ENCODE measurements at places on chromosomes 7 and 10. TPM values are rescaled to one million over a fixed set of nuclear protein-coding genes. Genes with fewer than 3 reads are reported as not detected.
A peak's percentile ranks its signal among the peaks of the same experiment; 100 is the strongest.

GRCh38 chr10:78688901-78689583 lies 379.7 kb upstream of the ZMIZ1 start:
- peak; percentile 6 for DNase-seq

DNA sequence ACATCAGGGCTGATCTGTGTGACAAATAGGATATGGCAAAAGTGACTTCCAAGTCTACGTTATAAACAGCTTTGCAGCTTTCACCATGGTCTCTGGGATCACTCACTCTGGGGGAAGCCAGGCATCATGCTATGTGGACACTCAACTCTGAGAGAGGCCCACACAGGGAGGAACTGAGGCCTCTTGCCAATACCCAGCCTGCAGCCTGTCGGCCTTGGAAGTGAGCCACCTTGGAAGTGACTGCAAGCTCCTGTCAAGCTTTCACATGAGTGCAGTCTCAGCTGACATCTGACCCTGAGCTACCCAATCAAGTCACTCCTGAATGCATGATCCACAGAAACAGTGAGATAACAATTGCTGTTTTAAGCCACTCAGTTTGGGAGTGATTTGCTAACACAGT lies 56.5 kb downstream of the MMRN2 start:
- DNase-seq, result no peak

FAM241B gene
- total RNA-seq, result 8.7 TPM

DNA sequence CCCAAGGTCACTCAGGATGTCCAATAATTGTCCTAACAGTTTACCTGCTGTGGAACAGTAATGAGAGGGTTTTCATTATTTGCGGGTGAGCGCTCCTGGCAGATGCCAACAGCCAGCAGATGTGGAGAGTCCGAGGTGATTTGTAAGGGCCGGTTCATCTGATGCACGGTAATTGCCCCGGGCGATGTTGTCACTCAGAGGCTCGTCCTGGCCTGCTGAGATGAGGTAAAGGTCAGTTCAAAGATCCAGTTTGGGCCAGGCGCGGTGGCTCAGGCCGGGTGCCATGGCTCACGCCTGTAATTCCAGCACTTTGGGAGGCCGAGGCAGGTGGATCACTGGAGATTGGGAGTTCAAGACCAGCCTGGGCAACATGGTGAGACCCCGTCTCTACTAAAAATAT lies 16.9 kb downstream of the LHPP start:
- no peak for DNase-seq

GRCh38 chr7:138167222-138167621 lies 91.0 kb downstream of the AKR1D1 start:
- peak; percentile 26 for DNase-seq

MEPCE gene
- 32.6 TPM for total RNA-seq

DNA sequence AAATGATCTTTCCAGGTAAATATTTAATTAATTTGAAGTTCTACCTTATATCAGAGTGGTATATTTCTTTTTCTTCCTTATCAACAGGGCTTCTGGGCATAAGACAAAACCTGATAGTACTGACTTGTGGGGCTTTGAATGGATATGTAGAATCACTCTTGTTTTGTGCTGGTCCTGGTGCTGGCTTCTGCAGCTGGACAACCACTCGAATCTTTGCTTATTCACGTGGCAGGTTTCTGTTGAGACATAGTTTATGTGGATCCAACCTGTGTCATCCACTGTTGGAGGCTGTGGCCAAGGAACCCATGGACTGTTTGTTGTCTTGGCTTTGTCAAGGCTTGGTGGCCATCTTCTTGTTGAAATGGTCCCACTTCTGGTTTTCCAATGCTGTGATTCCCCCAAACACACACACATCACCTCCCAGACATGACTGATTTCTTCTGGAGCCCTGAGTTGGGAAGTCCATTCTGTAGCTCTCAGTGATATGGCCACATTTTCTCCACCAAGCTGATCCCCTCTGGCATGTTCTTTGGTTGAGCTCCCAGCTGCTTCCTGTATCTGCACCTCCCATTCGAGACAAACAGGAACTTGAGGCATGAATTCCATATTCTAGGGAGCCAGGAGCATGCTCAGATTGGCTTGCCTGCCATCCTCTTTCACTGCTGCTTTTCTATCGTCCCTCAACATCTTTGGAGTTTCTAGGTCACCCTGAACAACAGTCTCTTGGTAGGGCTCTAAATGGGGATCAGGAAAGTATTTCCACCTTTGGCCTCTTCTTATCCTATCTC lies 19.5 kb downstream of the TAS2R41 start:
- no peak for DNase-seq

SEPHS1 gene
- 609 TPM for total RNA-seq

LAMB1 gene
- 57.6 TPM for total RNA-seq

DNA sequence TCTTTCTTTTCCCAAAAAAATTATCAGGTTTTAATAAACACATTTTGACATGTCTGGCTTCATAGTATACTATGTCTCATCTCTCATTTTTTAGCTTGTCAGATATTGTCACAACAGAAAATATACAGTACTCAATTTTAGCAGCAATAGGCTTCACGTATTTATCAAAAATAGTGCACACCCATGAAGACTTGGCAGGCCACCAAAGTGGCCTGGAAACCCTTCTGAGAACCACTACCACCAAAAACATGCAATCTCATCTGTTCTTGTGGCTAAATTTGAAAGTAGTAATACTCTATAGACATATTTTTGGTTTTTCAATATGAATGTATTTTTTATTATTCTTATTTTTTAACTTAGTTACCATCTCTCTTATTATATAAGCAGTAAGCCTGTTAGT lies 1094.5 kb upstream of the LRRN3 start:
- no peak for DNase-seq

DNA sequence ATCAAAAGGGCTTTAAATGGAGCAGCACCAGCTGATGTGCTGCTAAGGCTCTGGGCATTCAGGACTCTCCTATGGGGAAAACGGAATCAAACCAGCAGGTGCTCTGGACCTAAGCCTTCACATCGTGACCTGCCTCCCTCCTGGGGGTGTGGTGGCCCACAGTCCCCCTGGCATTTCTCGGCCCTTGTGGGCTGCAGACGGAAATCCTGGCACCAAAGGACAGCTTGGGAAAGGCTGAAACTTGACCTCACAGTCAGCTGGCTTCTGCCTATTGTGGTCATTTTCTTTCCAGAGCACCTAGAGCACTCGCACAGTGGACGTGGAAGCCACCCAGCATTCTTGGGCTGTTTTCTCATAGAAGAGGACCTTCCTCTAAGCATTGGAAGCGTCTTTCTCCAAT lies 74.8 kb downstream of the TPST1 start:
- DNase-seq, result no peak

DNA sequence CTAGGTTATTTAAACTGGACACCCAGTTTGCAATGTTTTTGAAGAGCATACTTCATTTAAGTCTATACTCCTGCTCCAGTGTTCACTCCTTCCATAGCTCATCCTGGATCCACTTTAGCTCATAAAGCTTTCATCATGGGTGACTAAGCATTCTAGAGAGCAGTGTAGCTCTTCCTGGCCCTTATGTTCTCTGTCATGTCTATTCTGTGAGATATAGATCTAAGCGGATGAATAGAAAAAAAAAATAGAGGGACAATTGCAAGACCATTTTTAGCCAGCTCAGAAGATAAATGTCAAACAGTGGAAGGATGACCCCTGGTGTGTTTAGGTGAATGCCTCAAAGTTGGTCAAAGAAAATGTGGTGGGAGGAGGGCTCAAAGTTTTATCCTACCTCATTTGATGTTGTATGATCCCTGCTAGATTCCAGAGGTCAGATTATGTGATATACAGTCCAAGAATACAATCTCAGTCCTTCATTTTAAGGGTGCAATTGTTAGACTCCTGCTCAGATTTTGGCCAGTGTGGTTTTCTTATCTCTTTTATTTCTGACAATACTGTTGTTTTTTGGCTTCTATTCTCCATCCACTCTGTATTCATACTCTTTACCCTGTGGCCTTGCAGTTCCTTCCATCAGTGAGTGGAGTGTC lies 7.5 kb upstream of the HECW1 start:
- no peak for DNase-seq

GPR15LG gene
- not detected for total RNA-seq

DNA sequence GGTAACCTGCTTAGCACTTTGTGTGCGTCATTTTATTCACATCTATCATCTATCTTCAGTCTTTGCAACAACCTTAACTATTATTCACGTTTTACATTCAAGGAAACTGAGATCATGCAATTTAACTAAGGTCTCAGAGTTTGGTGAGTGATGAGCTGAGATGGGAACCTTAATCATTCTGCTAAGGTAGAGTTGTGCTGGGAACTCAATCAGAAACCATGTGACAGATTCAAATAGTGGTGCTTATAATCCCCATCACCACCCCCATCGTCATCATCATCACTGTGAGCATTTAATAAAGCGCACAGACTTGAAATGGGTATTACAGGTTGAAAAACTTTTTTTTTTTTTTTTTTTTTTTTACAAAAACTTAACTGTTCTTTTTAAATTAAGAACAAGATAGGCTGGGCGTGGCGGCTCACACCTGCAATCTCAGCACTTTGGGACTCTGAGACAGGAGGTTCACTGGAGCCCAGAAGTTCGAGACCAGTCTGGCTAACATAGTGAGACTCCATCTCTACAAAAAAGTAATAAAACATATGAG lies 160.9 kb downstream of the PIP4K2A start:
- DNase-seq, result no peak

DNA sequence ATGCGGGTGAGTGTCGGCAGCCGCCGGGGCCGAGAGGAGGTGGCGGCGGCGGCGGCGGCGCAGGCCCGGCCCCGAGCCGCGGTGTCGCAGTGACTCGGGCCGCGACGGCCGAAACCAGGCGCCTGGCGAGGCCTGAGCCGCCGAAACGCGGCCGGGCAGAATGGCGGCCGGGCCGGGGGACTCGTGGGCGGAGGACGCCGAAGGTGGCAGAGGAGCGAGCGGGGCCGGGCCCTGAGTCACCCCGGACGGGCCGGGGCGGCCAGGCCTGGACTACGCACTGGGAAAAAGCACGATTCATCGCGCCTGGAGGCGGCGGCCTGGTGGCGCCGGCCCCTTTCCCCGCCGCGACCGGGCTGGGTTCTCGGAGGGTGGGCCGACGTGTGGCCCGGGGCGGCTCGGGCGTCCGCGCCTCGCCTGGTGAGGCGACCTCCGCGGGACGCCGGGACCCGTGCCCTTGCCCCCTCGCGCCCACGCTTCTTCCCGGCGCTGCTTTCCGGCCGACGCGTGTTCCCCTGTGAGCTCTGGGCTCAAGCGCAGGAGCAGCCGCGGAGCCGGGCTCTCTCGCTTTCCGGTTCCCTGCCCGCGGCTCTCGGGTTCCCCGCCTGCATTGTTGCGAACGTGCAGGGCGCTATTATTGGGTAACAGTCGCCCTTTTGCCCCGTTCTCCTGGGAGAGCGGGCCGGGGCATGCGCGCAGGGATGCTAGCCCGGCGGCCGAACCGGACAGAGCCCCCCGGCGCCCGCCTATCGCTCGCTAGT lies 500 bp downstream of the CUL1 start:
- DNase-seq, result peak; percentile 71

DNA sequence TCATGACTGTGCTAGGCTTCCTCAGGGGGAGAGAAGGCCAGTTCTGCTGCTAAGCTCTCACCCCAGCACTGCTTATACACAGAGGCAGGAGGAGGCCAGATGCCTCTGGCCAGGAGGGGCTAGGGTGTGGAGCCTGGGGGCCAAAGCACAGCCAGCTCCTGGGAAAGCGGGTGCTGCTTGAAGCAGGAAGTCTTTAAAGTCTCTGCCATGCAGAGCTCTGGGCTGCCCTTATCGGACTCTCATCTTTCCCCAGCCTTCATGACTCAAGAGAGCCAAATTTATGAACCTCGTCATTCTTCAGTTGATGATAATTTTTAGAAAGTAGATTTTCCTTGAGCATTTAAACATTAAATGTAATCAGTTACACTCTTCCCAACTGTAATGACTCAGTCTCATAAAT lies 11.2 kb upstream of the TSPAN14 start:
- DNase-seq, result no peak

- DNase-seq, result peak; percentile 18
Observed at GRCh38 chr10:50417486-50417885, 166.2 kb upstream of the ASAH2 start.

- no peak for DNase-seq
Observed at GRCh38 chr10:92052088-92052487, 128.5 kb downstream of the BTAF1 start.

DNA sequence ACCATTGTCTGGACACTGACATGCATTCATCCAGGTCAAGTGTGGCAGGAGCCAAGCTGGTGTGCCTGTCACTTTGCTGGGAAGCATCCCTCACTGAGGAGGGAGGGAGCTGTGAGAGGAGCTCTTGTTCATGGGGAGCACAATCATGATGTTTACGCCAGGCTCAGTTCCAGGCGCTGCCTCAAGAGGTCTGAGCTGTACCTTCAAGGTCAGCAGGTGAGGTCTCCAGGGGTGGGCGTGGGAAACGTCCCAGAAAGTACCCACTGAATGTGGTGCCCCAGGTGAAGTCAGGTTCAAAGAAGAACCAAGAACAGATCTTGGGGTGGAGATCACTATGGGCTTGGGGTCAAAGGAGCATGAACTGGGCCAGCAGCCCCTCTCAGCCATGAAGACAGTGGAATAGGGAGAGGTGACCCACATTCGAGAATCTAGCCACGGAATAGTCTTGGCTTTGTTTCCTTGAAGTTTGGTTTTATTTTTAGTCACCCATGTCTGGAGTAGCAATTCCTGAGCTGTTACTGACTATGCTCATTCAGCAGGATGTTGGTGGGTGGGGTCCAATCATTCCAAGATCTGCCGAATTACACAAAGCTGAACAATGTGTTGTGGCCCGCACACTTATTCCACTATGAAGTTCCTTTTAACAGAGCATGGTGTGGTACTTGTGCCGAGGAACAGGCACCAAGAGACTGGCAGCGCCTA lies 29.3 kb downstream of the NPS start:
- no peak for DNase-seq

DNA sequence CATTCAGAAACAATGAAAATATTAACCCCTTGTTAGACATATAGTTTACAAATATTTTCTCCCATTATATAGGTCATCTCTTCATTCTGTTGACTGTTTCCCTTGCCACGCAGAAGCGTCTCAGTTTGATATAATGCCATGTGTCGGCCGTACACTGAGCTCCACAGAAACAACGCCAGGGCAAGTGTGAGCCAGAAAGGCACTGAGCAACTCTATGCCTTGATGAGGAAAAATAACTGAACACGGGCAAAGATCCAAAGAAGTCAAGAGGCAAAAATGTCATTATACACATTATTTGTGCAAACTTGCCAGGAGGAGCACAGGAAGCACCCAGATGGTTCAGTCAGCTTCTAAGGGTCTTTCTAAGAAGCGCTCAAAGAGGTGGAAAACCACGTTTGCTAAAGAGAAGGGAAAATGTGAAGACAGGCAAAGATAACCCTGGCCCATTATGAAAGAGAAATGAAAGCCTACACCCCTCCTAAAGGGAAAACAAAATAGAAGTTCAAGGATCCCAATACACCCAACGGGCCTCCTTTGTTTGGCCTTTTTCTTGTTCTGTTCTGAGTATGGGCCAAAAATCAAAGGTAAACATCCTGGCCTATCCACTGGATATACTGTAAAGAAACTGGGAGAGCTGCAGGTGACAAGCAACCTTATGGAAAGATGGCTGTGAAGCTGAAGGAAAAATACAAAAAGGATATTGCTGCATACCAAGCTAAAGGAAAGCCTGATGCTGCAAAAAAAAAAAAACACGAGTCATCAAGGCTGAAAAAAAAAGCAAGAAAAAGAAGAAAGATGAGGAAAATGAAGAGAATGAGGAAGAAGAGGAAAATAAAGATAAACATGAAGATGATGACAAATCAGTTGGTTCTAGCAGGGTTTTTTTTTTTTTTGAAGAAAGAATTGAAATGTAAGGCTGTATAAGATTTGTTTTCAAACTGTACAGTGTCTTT lies 15.5 kb downstream of the ARHGAP12 start:
- no peak for DNase-seq

GRCh38 chr10:95567903-95568630 lies 6.9 kb upstream of the SORBS1 start:
- DNase-seq, result no peak

Data from GM23338 (cell line).